ENCODE measurements at places on chromosomes 12 and 14.
A peak's percentile ranks its signal among the peaks of the same experiment; 100 is the strongest.

GRCh38 chr12:88375306-88376305 lies 204.7 kb downstream of the KITLG start:
- no peak for DNase-seq

DNA sequence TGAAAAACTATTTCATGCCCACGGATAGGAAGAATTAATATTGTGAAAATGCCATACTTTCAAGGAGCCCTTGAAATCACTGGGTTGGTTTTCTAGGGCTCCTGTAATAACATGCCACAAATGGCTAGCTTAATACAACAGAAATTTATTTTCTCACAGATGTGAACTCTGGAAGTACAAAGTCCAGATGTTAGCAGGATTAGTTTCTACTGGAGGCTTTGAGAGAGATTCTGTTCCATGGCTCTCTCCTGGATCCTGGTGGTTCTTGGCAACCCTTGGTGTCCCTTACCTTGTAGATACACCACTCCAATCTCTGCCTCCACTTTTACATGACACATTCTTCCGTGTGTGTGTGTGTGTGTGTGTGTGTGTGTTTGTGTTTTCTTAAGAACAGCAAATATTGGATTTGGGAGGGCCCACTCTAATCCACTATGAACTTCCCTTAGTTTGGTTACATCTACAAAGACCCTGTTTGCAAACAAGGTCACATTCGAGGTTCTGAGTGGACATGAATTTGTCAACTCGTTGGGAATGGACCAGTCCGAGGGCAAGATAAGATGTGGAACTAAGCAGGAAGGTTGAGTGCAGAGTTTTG lies 381.1 kb downstream of the IPO8 start:
- no peak for DNase-seq

DNA sequence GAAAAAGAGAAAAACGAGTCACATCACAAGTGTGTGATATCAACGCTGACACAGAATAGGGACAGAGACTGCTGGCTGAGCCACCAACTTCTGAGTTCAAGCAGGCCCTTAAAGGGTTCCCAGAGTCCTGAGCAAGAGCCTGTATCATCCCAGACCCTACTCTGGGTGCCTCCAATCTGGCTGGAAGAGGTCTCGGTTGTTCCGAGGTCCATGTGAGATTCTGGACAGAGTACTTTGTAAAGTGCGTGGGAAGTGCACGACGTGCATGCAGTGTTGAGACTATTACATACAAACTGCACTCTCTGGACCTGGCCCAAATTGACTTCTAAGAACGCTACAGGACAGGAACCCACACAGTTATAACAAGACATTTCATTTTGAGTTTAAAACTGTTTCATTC lies 40.6 kb downstream of the MOK start:
- no peak for DNase-seq

DNA sequence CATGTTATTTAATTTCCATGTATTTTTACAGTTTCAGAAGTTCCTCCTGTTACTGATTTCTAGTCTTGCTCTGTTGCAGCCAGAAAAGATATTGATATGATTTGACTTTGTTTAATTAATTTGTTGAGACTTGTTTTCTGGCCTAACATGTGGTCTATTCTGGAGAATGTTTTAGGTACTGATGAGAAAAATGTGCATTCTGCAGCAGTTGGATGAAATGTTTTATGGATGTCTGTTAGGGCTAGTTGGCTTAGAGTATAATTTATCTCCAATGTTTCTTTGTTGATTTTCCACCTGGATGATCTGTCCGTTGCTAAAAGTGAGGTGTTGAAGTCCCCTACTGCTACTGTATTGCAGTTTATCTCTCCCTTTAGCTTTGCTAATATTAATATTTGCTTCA lies 54.4 kb downstream of the GPR137C start:
- DNase-seq, result no peak

DNA sequence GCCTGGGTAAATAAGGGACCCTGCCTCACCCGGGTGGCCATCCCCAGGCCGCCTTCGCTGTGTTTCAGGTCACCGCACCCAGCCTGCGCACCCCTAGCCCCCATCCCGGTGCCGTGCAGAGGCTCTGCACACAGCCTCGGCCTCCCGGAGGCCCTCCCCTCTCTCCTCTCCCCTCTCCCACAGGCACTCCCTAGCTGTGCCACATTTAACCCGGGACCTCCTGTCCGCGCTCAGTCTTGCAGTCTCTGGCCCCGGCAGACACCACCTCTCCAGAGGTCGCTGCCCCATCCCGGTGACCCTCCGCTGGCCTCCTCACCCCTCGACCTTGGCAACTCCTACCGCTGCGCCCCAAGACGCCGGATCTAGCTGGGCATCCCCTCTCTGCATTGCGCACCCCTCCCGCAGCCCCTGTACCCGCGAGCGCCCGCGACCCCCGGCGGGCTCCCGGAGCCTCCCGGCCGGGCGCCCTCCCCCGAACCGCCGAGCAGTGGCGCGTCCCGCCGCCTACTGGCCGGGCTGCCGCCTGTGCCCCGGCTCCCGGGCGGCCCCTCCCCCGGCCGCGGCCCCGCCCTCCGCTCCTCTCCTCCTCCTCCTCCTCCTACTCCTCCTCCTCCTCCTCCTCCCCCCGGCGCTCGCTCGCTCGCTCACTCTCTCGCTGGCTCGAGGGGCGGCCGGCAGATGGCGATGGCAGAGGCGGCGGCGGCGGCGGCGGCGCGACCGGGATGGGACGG lies 120.7 kb downstream of the AACS start:
- peak; percentile 77 for DNase-seq

DNA sequence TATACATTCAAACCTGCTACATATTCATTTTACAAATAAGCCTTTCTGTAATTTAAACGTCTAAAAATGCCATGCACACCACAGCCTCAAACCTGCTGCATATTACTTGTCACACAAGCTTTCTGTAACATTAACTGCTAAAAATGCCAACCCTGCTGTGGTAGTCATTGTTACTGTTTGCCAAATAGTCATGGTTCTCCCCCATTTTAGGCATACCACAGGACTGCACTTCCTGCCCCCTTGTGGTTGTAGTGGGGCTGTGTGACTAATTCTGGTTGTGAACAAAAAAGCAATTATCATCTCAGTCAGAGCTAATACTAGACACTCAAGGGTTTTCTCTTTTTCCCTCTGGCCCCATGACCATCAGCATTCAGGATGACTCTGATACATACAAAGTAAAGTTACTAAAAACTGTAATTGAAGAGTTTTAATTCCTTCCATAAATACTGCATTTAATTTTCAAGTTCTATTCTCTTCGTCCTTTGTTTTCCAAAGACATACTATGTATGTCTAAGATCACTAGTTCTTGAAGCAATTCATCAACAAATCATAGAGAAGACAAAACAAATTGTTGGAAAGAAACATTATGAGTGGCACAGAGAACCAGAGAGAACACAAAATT lies 5.7 kb upstream of the SLC35F4 start:
- peak; percentile 46 for DNase-seq

DNA sequence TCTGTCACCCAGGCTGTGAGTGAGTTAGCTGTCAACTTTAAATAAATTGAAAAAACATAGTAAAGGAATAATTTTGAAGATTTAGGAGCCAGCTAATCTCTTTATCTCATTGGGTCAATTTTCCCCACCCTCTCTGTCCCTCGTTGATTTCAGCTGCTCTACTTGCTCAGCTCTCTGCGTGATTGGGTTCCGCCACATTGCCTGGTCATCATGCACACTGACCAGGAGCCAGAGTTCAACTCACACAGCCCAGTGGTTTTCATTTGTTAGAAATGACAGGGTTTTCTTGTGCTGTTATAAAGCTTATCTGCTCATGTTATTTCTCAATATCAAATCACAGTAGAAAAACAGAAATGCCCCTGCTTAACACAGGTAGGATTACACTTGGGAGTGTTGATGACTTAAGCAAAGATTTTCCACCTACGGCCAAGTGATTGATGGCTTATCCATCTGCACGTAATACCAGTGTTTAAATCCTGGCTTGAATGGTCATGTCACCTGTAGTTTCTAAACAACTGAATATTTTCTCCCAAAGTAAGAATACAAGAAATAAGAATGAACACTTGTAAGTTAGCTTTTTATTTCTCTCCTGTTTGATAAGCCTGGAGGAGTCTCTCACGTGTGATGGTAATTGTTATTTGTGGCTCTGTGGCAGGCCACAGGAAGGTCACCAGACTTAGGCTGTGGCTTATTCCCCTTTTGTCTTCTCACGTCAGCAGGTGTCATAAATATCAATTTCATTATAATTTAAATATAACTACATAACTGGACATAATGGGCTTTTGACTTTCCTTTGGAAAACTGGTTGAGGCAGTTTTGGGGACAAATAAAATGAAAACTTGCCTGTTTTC lies 367.2 kb upstream of the DDHD1 start:
- no peak for DNase-seq

- no peak for DNase-seq
These were observed 199.0 kb upstream of the FAR2 start for GRCh38 chr12:28950049-28950448.

DNA sequence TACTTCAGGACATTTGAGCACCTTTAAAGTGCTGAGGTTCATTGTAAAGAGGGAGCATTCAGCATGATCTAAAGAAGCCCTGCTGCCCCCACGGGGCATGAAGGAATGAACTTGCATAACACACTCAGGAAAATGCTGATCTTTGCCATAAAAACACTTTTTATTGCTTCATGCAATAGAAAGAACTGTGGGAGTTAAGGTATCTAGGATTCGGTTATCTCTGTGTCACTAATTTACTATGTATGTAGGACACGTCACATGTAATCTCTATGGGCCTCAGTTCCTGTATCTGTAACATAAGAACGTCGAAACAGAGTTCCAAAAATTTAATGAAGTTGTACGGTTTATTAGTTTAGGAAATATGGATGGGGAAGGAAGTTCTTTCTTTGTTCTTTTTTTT lies 33.0 kb downstream of the BTBD7 start:
- no peak for DNase-seq

DNA sequence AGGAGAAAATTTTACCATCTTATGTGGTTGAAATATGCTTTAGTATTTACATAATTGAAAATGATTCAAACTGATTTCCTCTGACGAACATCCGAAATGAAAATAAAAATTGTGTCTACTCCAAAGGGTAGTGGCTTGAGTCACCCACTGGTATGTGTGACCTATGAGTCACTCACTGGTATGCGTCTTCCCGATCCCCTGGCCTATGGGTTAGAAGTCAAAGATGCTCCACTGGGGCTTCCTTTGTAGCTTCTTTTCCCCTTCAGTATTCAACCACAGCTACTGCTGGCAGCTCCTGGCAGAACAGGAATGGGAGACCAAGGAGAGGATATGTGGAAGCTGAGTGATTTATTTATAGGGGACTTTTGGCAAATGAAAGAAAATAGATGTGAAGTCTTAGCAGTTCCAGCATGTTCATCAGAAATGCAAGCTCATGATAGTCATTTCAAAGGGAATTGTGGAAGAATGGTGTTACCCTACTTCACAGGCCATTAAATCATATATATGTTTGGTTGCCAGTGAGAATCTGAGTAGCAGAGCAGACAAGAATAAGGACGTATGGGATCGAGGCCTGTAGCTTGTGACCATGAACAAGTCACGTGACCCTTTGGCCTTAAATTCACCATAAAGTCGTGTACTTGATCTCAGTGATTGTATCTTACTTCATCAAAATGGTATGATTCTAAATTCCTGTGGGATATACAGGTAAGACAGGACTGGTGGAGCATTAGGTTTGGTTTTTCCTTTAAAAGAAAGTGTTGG lies 108.3 kb downstream of the CRADD start:
- DNase-seq, result no peak

GRCh38 chr12:110174373-110174996 lies 50.3 kb downstream of the IFT81 start:
- no peak for DNase-seq

DNA sequence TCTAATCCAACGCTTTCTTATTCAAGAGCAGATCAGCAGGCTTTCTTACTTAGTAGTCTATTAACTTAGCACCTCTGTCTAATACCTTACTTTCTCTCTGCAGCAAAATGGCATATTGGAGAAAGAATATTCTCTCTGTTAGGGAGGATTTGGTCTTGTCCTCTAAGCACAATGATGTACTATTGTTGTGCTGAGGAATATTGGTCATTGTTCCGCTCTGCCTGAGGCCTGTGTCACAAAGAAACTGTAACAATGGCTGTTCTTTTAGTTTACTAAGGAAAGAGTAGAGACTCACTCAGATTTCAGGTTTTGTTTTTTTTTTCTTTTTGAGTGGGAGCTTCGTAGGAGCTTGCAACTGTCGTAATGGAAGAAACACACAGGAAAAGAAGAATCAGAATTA lies 1358.8 kb downstream of the LRFN5 start:
- DNase-seq, result no peak

DNA sequence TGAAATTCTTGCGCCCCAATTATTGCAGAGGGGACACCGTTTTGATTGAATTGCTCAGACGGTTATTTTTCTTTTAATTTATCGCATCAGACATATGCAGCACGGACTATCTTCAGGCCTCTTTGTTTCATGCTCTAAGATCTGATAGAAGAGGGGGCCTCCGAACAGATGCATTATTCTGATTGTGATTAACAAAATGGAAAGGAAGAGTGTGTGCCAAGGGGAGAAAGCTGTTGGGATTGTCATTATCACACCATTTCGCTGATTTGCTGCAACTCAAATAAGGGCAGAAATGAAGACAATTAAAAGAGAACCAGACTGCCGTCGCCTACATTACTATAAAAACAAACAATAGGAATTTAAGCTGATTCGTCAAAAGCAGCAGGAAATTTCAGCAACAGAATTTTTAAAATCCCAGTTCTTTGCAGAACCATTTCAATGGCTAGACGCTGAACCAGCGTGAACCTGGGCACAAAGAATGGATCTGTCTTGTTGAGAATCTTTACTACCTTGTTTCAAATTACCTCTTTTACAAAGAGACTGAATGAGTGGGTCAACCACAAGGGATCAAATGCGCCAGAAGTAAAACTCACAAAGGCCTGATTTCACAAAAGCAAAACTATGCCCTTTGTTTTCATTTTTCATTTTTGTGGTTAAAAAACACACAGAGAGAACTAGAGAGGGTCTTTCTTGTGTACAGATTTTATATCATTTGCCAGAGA lies 30.6 kb downstream of the TMEM132D start:
- no peak for DNase-seq

DNA sequence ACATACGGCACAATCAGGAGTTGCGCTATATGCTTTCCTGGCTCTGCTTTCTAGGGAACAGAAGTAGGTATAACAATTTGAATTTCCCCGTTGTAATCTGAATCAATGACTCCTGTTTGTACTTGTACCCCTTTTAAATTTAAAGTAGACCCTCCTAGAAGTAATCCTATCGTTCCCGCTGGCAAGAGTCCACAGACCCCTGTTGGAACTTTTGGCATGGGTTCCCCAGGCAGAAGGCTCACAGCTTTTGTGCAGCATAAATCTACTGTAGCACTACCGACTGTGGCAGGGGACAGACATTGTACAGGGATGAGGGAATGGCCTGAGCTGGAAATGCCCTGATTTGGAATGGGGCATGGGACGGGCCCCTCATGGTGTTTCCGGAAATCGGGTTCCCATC lies 705.2 kb downstream of the LRFN5 start:
- DNase-seq, result no peak

GRCh38 chr14:53493860-53494259 lies 340.7 kb upstream of the DDHD1 start:
- DNase-seq, result no peak

DNA sequence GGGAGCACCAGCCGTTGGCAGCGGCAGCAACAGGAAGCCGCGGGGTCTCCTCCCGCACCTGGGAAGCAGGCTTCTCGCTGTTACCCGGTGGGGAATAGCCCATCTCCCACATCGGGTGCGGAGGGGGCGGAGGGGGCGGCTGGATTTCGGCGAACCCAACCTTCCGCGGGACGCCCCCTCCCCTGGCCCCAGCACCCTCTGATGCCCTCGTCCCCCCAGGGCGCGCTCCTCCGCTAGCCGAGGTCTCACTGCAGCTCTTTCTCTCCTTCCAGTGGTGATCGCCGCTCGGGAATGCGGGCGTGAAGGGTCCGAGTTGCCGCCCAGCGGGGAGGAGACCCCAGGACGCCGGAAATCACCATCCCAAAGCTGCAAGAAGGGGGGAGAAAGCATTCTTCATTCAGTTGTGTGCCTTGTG lies 303 bp downstream of the SAMD4A start:
- no peak for DNase-seq

Measured in hematopoietic multipotent progenitor cell treated with erythropoietin and hydrocortisone succinate and interleukin-3 and kit ligand, for 8 days (in vitro differentiated cells).